Stimulated activated CD4-positive, alpha-beta T cell treated with anti-CD3 and anti-CD28 coated beads, Interleukin-15, amount 100 ng/mL, for 1 hour (primary cell): ENCODE measurements at places on chromosomes 11 and 22.

GRCh38 chr22:49294656-49295464, 532.8 kb downstream of the BRD1 start:
- no peak for DNase-seq

GRCh38 chr22:39655831-39656230, 85.3 kb downstream of the CACNA1I start:
- DNase-seq, result no peak

DNA sequence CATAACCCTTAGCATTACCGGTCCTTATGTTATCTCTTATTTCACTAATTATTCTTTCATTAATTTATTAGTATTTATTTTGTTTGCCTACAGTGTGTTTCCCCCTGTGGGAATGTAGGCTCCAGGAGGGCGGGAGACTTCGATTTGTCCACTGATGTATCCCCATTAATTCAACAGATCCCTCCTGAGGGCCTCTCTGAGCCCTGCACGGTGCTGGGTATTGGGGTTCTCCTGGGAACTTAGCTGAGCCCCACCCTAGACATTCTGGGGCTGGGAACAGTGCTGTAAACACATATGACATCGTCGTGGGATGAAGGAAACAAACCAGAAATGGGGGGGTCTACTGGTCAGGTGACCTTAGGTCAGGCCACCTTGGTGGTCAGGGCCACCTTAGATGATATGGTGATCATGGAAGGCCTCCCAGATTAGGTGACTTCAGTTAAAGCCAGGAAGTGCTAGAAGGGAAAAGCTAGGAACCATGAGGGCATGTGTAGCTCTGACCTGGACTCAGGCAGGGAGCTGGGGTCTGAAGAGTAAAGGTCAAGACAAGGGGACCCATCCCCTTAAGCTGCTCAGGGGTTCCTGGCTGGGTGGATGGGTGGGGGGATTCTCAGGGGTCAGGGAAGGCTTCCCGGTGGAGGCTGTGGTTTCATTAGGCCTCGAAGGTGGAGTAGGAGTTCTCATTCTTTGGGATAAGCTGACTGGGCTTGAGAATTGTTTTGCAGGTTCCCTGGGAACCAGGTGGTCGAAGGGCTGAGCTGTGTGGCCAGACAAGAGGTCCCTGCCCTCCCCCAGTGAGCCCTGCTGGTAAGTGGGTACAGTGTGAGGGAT, 1.0 kb downstream of the PHETA2 start:
- no peak for DNase-seq

GRCh38 chr11:36091256-36091811, 147.5 kb downstream of the LDLRAD3 start:
- no peak for DNase-seq

GRCh38 chr11:24233041-24233440, 263.8 kb upstream of the LUZP2 start:
- no peak for DNase-seq

DNA sequence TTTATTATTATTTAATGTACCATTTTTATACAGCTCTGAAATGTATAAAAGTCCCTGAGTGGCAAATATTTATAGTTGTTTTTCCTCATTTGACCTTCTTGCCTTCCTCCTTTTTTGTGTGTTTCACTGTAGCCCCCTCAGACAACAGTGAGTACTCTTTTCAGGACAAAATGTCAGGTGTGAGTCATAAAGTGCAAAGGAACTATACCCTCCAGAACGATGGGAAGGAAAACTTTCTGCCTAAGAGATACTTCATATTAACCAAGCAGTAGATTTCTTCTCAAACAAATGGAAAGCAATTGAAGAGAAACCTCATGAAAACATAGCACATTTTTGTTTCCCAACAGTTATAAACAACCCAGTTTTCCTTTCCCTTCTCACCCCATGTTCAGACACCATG, 16.1 kb upstream of the MS4A7 start:
- no peak for DNase-seq

DNA sequence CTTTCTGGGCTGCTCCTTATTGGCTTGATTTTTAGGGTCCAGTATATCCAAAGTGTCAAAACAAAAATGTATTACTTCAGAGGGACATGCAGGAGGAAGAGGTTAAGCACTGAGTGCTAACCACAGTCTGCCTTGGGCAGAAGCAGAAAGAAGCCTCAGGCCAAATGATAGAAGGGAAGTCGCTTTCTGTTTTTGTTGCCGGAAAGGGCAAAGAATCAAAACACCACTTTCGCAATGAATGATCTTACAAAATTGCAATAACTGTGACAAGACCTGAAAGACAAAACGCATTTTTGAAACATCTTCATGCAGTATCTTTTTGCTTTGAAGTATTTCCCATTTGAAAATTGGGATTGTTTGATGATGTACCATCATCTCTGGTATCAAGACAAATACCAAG, 70.1 kb upstream of the PICALM start:
- no peak for DNase-seq

DNA sequence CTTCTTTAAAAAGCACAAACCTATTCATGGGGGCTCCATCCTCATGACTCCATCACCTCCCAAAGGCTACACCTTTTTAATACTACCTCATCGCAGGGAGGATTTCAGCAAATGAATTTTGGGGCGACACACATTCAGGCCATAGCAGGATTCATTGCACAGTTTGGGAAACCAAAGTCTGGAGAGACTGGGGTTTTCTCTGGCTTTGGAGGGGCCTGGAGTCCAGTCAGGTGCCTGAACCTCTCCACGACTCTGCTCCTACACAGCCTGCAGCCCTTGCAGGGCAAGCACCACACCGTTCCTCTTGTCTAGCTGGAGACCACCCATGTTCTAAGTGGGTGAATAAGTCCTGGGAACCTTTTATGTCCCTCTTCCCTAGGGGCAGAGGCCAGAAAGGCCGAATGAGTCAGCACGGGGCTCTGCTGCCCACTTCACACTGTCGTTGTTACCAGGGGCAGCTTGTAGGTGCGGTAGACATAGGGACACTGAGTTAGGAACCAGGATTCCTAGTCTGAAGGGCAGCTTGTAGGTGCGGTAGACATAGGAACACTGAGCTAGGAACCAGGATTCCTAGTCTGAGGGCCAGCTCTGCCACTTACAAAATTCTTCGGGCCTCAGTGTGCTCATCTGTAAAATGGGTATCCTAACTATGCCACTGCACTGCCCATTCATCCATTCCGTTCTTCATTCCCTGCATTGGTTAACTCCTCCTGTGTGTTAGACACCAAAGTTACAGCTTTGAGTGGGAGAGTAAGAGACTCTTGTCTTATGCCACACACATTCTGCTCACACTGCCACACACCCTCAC, 251.7 kb upstream of the B3GAT1 start:
- DNase-seq, result no peak

DNA sequence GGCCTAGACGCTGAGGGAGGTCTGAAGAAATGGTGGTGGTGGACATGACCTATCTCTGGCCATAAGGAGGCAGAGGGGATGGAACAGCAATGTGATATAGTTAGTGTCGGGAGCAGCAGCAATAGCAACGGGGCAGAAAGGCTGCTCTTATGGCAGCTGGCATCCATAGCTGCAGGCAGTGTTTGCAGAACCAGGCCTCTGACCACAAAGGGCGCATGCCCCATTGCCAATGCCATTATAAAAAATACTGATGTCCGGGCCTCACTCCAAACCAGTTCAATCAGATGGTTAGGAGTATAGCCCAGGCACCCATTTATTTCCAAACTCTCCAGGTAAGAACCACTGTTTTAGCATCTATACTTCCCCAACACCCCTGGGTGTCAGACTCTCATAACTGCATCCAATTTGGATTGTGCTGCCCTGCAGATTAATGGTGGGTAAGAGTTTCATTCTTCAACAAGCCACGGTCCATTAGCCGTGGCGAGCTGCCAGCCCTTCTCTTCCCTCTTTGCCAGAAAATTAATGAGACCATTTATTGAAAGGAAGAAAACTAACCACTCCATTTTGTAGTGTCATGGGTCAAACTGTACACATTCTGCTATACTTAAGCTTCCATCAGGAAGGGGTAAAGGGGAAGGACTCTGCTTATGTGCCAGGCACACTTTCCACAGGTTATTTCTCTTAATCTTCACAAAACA, 72.8 kb upstream of the SPON1 start:
- no peak for DNase-seq

GRCh38 chr22:31846161-31847115, 92.6 kb downstream of the DEPDC5 start:
- DNase-seq, result no peak

DNA sequence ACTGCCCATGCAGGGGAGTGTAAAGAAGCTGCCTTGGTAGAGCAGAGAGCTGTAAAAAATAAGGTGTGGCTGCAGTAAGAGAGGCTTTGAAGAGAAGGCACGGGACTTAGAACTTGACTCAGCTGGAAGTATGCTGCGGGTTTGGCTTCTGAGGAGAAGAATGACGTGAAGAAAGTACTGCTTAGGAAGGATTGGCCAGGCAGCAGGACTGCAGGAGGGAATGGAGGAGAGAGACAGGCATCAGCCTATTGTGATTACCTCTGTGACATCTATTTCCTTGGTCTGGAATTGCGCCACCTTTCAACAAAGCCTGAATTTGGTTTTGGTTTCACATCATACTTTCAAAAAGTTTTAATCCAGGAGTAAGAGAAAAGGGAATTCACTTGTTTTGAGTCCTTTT, 22.5 kb downstream of the PRRG4 start:
- no peak for DNase-seq

GRCh38 chr22:45891996-45892621, 84.9 kb downstream of the WNT7B start:
- no peak for DNase-seq

- no peak for DNase-seq
Measured at GRCh38 chr11:74734559-74734925, 3.3 kb upstream of the CHRDL2 start.

DNA sequence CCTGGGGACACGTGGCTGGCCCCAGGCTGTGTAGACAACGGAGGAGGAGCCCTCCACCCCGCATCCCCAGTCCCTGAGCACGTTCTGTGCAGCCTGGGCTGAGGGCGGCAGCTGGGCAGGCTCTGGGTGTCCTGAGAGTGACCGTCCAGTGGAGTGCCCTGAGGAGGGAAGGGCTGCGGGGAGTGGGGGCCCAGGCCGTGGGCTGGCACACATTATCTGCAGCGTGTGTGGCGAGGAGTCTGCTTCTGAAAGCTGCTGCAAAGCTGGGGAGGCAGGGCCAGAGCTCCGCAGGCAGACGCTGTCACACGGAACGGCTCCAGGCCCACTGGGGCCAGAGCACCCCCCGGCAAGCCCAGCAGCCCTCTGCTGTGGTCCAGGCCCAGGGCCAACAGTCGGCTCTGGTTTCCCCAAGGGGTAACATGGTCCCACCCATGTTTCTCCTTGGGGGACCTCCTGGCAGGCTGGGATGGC, 835 bp upstream of the ANO9 start:
- DNase-seq, result no peak

DNA sequence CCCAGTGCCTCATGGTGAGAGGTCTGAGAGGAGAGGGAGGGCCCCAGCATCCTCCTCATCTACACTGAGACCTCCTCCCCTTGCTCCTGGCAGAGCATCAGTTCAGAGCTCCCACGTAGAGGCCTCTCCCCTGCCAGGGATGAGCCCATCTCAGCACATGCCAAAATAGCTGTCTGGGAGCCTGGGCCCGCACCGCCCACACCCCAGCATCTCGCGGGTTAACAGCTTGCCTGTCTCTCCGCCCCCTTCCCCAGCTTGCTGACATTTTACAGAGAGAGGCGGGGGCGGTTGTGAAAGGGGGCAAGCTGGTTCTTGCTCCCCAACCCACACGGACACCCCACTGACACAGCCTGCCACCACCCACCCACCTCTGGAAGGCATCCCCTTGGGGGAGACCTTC, 6.4 kb downstream of the DGKZ start:
- no peak for DNase-seq

- no peak for DNase-seq
Measured at GRCh38 chr22:41408665-41409064, 26.9 kb downstream of the TEF start.

- DNase-seq, result no peak
Measured at GRCh38 chr11:32713496-32713895, 81.0 kb downstream of the CCDC73 start.

DNA sequence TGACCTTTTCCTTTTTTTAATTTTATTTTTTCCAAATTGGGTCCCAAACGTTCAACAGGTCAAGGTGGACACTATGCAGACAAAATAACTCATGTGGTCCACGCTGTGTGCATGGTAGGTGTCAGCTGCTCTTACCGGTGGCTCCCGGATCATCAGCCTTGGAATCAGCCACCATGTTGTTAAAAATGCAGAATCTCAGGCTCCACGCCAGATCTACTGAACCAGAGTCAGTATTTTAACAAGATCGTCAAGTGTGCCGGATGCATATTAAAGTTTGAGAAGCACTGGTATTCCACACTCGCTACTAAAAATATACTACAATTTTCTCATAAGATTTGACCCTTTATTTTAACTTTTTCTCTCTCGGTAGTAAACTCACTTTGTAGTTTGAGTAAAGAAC, 553 bp upstream of the LDLRAD3 start:
- DNase-seq, result no peak

GRCh38 chr11:82701847-82702520, 31.7 kb downstream of the FAM181B start:
- DNase-seq, result no peak

DNA sequence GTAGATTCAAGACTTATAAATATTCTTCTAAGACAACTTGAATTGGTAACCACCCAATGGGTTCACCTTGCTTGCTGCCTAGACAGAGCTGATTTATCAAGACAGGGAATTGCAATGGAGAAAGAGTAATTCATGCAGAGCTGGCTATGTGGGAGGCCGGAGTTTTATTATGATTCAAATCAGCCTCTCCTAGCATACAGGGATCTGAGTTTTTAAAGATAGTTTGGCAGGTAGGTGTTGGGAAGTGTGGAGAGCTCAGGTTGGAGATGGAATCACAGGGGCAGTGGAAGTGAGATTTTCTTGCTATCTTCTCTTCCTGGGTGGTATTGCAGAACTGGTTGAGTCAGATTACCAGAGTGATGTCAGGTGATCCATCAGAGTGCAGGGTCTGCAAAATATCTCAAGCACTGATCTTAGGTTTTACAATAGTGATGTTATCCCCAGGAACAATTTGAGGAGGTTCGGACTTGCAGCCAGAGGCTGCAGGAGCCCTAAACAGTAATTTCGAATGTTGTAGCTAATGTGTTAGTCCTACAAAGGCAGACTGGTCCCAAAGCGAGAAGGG, 1448.6 kb upstream of the RAG2 start:
- no peak for DNase-seq

DNA sequence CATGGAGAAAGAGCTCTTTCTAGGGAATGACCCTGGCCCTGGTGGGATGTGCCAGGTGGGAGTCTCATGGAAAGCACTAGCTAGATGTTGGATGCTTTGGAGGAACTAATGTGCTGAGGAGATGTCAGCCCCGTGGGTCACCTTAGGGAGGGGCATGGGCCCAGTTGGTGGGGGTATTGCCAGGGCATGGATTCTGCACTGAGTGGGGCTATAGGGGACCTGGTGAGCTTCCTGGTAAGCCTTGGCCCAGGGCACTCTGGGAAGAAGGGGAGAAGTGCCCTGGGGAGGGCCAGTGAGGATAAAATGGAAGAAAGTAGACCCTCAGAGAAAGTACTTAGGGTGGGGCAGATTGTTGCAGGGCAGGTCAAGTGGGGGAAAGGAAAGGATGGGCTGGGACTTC, 65.2 kb upstream of the SORL1-AS1 start:
- no peak for DNase-seq
